Fibroblast of the aortic adventitia (primary cell): ENCODE measurements at places on chromosomes 3 and 15.

- DNase-seq: peak; percentile 99
These were observed 54.6 kb downstream of the RBMS3 start for GRCh38 chr3:29335438-29335837.

DNA sequence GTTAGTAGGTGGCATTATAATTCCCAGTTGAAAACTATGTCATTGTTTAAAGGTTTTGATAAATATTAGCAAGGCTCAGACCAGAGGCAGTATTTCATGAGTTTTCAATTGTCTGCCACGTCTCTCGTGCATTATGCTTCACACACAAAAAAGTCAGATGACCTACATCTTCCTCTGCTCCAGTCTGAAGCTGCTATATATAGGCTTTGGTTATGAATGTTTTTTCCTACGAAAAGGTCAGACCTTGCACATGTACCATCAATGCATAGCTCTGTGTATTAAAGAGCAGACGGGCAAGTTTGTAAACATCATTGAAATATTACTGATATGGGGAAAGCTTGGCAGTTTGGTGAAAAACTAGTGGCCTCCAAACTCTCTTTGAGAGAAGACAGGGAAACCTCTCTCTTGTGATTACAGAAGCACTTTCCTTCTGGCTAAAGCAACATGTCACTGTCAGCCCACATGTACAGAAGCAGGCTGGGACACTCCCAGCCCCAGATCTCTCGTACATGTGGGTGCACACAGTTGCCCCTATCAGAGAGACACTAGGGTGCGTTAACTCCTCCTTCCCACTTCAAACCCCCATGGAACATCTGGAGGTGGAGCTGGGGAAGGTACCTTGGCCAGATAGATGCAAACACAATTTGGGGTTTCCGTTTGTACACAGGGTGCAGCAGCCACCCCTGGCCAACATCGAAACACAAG is 184.0 kb upstream of the BCL6 start:
- DNase-seq: no peak

- no peak for DNase-seq
These were observed 1.5 kb downstream of the MELTF start for GRCh38 chr3:197027896-197028727.

DNA sequence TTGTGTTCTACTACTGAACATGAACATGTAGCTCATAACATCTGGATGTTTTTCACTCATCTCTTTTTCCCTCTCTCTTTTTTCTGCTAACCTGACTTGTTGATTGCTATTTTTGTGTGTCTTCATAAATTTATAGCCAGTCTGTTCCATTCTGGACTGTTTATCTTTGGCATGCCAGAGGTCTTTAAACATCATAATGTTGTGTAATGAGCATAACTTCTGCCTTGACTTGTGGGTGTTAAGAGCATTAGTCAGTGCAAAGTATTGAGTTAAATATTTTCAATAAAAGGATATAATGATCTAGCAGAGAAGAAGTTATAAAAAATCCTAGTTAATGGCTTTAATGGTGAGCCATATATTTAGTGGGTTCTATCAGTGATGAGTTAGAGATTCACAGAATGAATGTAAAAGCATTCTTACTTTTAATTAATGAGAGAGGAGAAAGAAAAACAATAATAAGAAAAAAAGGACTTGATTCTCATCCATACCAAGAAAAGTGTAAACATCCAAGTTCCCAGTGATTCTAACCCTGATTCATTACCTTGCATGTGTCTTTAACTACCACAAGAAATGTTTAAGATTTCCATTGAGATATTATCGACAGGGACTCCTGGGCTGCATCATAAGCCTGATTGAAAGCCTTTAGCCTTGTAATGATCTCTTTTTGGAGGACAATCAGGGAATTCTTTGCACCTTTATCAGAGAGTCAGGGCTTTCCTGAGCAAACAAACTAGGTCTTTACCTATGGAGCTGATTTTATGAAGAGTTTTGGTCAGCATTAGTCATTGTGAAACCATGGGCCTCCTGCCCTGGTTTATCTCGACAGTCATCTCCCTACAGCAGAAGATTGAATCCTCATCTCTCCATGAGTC is 22.9 kb downstream of the MITF start:
- peak; percentile 64 for DNase-seq

DNA sequence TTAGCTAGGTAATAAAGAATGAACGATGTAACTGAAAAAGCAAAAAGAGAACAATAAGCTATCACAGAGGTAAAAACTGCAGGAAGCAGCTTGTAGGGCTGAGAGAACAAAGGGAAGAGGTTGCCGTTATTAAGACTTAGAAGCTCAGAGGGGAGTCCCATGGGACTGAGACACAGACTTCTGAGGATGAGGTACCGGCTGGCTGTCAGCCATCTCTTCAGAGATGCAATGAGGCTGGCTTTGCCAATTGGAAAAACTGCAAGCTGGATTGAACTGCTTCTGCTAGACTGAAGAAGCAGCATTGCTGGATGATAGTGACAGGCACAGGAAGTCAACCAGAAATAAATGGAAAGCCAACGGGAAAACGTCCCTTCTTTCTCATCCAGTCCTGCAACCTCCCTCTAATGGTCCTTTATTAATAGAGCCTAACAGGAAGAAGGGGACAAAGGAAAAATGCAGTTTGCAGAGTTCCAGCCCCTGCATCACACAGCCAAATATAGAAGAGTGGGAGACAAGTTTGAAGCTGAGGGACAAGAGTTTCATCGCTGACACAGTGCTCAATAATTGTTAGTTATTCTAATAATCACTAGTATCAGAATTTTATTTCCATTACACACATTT is 21.1 kb upstream of the KLHL6 start:
- DNase-seq: peak; percentile 35

- DNase-seq: peak; percentile 34
These were observed 23.9 kb upstream of the CTXND1 start for GRCh38 chr15:80275961-80276360.

DNA sequence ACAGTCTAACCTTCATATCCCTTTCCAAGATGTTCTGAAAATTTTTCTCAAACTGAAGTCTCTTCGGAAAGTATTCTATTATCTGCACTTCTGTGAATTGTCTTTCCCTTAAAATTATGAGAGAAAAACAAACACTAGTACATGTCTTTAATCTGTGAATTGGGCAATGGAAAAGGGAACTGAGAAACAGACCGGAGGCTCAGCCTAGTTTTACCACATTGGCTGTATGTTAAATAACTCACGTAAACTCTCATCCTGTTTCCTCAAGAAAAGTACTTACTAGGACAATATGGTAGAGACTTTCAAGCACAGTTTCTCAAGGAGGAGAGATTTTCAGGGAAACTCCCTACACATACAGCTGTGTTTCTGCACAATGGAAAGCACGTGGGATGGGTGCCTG is 982.2 kb upstream of the SEMA6D start:
- no peak for DNase-seq

DNA sequence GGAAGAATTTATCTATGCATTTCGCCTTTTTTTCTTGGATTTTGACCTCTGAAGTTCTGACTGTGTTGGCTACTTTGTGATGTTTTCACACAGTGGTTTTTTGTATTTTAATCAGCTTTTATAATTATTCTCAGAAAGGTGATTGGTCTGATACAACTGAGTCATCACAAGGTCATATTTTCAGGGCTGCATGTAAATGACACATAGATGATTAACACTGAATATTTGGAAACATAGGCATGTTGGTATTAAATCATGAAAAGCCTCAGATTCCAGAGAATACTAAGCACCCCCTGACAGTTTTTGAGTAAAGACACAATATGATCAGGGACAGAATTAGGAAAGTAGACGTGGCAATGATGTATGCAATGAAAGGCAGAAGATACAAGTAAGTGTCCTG is 175.5 kb upstream of the SLCO3A1 start:
- no peak for DNase-seq

GRCh38 chr3:9902372-9903237 is at the start of gene IL17RE:
Gene IL17RE, plus strand, starts transcription at chr3:9902848. Its CDS starts 85 bp downstream, at chr3:9902933.
- DNase-seq: no peak

DNA sequence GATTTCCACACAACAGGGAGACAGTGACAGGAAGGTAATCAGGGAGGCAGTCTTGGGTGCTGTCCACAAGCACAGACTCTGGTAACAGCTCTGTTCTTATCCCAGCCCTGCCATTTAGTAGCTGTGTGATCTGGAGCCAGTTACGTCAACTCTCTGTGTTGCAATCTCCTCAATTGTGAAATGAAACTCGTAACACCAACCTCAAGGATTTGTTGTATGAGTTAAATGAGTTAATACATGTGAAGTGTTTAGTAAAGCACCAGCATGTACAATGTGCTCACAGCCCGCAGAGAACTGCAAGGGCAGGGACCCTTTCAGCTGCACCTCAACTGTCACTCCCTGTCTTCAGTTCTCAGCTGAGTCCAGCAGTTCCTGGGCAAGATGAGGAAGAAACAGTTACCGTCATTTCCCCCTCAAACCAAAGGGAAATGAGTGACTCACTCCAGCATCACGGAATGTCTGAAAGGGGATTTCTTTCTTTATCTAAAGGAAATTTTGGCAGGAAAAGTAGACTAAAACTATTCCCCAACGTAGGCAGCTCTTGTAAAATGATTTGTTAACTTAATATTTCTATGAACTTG is 39.9 kb upstream of the MB21D2 start:
- DNase-seq: peak; percentile 99

- no peak for DNase-seq
These were observed 111.2 kb downstream of the IL12A start for GRCh38 chr3:160099834-160100233.

DNA sequence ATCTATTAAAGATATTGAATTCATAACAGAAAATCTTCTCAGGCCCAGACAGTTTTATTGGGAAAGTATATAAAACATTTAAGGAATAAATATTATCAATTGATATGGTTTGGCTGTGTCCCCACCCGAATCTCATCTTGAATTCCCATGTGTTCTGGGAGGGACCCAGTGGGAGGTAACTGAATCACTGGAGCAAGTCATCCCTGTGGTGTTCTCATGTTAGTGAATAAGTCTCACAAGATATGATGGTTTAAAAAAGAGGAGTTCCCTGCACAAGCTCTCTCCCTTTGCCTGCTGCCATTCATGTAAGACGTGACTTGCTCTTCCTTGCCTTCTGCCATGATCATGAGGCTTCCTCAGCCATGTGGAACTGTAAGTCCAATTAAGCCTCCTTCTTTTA is 160.5 kb downstream of the ANO10 start:
- DNase-seq: no peak

- peak; percentile 56 for DNase-seq
These were observed 54.2 kb upstream of the ARHGEF3 start for GRCh38 chr3:56855856-56856512.

DNA sequence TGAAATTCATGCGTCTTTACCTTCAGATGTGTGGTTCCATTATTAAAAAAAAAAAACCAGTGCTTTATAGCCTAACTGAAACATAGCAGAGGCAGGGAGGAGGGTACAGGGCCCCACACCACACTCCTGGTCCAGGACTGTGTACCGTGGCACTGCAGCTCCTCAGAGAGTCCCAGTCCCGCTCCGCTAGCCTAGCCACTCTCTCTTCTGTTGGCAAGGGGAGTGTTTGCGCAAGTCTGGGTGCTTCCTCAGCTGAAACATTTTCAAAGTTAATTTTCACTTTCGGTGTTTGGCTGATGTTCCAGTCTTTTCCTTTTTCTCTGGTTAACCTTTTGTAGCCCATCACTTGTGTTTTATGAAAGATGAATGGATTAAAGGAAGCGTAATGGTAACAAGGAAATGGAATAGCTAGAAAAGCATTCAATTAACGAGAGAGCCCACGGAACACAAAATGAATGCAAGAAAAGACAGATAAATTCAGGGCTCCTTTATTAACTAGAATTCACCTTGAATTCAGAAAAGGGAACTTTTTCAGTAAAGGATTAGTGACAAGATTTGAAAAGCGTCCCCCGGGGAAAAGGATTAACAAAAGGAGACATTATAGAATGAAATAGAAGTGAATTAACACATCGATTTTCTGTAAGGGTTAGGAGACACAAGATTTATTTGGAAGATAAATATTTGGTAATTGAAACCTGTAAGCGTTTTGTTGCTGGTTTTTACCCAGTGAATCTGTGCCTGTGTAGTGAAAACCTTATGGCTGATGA is 177.0 kb downstream of the CACNA2D3 start:
- DNase-seq: no peak

DNA sequence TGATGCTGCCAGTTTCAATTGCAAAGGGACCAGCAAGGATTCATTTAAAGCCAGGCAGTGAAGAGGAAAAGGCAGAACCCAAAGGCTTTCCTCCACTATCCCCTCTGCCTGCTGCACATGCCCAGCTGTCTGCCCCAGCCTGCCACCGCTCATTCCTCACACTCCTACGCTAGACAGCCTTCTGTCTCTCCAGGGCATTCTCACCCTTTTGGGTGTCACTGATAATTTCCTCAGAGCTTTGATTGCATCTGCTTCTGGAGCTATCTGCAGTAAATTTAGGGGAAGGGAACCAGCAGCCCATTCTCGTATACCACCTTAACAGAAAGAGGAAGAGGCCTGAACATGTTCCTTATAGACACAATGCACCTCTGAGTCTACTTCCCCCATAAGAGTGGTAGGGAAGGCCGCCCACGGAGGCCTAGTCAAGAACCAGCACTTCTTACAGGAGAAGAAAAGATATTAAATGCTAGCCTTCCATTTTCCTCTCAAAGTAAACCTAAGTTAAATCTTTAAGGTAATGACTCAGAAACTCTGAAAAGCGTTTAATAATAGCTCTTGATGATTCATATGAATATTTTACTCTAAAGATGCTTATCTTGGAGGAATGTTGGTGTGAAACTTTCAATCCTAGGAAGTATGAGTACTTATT is 20.9 kb downstream of the NUDT16 start:
- peak; percentile 58 for DNase-seq

GRCh38 chr15:92811148-92811913 is 88.8 kb upstream of the CHD2 start:
- no peak for DNase-seq

DNA sequence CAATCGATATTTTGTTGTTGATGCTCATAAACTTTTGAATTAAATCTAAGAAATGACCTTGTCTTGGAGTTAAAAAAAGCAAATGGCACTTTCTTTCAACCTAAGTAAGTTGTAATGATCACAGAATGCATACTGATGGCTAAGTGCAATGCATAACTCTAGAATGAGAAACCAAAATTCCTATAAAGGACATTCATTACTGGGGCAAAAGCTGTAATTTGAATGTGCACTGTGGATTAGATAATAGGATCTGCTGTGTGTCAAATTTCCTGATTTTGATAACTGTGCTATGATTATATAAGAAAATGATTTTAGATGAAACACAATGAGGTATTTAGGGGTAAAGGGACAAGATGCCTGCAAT is 14.3 kb downstream of the SIAH2 start:
- no peak for DNase-seq

GRCh38 chr3:11643201-11643603 is 513 bp downstream of the VGLL4 start:
- no peak for DNase-seq

DNA sequence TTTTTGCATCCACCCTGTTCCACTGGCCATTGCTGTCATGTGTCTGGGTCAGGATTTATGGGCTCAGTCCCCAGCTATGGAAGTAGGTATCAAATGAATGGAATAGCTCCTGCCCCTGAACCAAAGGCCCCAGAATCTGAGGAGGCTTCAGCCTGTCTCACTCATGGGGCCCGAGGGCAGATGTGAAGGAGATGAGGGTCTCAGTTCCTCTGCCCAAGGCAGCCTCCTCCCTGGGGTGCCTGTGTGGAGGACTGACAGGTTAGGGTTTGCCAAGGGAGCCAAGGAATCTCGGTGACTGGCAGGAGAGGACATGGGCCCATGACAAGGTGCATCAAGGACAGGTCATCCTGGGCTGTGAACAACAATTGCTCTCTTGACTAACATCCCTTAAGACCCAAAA is 70.4 kb downstream of the CPN2 start:
- no peak for DNase-seq
